ENCODE measurements at places on chromosomes 12 and 14. TPM values are rescaled to one million over a fixed set of nuclear protein-coding genes. Genes with fewer than 3 reads are reported as not detected.
A peak's percentile ranks its signal among the peaks of the same experiment; 100 is the strongest.

Gene TAS2R19
- 0.65 TPM for total RNA-seq

Gene DLK1
- 12.1 TPM for total RNA-seq

DNA sequence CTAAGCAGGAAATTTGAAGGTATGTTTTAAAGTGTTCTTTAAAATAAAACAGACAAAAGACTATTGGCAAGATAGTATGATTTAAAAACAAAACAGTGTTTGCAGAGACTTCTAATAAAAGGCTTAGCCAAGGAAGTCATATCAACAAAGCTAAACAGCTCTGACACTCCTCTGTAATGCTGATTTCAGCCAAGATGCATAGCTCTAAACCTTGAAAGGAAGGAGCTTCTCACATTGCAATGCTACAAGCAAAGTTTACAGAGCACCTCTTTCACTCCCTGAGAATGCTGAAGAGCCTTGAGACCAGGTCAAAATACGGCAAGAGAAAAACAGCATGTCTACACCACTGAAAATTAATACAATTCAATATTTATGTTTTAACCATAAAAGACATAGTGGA lies 51.8 kb downstream of the PARP11 start:
- DNase-seq: no peak

DNA sequence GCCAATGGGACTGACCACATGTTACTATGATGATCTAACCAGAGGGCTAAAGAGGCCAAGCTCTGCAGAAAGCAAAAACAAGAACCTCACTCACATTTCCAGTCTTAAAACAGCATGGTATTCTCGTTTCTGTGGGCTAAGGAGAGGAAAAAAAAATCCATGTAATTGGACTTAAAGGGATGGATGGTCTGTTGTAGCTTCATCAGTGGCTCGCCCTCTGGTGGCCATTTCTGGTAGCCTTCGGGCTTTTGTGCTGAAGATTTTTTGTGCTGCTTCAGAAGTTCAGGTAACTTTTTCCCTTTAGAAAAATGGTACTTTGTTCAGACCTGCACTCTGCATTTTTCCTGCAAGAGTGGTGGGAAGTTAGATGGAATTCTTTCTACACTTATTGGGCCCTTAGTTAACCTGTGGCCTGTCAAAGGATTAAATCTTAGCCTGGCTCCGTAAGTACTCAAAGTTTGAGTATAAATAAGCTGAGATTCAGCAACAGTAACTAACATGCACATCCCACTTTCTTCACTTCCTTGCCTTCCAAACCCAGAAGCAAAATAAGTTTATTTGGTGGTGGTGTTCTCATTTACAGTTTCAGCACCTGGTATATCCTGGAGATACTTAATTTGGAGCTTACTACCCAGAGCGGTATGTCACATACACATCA lies 22.3 kb downstream of the DCAF4 start:
- DNase-seq: peak; percentile 56

Gene MRPS35
- 79.9 TPM for total RNA-seq

DNA sequence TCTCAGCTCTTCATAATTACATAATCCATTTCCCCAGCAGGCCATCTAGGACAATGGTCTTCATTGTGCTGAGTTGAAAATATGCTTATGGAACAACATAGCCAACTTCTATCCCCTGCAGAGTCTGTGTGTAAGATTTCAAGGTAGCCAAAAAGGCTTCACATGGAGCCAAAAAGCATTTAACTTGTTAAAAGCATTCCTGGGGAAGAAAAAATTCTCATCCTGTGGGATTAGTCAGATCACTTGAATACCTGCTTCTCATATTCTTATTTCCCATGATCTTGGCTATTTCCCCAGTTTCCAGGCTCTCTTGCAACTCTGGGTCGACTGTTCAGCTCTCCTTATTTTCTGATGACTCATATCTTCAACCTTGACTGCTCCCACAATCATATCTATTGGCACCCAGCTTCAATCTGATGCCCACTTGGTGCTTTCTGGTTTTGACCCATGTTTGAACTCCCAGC lies 178.9 kb downstream of the KLHL28 start:
- no peak for DNase-seq

Gene ISM2
- not detected for total RNA-seq

DNA sequence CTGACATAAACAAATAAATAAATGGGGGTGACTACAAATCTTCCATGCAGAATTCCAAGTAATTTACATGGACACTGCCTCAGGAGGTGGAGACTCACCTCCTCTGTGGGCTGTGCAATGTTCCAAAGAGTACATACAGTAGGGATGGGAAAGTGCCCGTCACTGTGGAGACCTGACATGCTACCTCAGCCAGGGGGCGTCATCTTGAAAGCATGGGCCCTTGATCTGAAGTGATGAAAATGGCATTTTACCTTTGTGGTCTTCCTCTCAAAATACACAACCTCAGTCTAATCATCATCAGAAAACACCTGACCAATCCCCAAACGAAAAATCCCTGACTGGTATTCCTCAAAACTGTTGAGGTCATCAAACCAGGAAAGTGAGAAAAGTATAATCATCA lies 48.4 kb downstream of the ANAPC7 start:
- DNase-seq: no peak

GRCh38 chr12:65464930-65465329 lies 186.4 kb downstream of the MSRB3 start:
- DNase-seq: no peak

Gene ORMDL2
- total RNA-seq: 14.8 TPM

GRCh38 chr14:92597906-92598905 lies 84.6 kb downstream of the RIN3 start:
- no peak for DNase-seq

Gene RPL10L
- not detected for total RNA-seq

GRCh38 chr12:108361606-108362005 lies 22.5 kb upstream of the CMKLR1 start:
- DNase-seq: no peak

GRCh38 chr14:68376067-68376779 lies 416.6 kb downstream of the ZFP36L1 start:
- DNase-seq: no peak

DNA sequence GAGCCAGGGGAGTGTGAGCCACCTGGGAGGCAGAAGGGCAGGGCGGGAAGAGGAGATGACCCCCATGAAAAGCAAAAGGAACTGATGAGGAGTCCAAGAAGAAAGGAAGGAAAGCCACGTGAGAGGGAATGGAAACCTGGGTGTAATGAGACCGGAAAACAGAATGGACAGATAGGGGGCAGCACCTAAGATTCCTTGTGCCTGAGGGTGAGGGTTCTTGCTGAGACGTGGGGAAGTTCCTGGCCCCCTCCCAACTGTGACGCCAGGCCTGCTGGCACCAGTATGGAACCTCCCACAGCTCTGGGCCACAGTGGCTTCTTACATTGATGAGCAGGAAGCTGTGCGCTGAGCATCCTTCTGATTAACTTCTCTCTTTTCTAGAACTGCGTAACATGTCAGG lies 30.8 kb downstream of the TTC7B start:
- DNase-seq: no peak

Gene CTSG
- total RNA-seq: 0.82 TPM

Gene OTX2
- total RNA-seq: not detected

DNA sequence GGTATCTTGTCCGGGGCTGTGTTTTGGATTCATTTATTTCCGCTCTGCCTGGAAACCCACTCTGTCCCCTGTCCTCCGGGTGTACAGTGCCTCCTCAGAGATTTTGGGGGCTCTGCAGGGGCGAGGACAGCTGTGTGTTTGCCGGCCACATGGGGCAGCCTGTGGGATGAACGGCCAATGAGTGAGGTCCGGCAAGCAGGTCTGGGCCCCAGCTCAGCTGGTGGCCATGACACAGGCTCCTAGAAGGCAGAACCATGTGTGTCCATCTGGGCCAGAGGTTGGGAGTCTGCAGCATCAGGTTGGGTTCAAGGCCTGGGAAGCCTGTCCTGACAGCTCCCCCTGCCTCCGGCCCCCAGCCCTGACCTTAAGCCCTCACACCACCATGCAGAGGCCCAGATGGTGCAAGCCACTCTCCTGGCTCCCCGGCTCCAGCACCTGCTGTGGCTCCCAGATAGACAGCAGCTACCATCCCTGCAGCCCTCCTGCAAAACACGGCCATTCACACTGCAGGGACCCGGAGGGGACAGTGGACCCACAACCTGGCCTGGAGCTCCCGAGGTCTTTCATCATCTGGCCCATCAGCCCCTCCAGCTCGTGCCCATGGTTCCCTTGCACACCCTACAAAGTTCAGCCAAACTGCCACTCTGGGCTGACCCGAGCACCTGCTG lies 220.1 kb upstream of the C14orf180 start:
- DNase-seq: no peak

DNA sequence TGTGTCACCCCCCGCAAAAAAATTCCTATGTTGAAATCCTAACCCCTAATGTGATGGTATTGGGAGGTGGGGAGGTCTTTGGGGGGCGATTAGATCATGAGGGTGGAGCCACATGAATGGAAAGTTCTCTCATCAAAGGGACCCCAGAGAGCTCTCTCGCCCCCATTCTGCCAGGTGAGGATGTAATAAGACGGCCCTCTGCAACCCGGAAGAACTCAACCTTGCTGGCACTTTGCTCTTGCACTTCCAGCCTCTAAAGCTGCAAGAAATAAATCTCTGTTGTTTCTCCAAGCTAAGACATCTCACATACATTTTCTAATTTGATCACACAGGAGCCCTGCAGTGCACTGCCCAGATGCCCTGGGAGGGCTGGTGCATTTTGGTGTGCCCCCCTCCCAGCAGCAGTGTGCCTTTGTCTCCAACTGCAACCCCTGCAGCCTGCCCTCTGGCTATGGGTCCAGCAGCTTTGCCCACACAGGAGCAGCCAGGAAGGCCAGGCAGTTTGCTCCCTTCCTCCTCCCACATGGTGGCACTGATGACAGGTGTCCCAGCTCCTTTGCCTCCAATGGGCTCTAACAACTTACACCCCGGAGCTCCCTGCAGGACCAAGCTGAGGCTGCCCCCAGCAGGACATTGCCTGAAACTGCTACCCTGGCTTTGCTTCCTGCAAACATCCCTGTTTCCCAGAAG lies 59.3 kb downstream of the C14orf132 start:
- no peak for DNase-seq

- DNase-seq: no peak
Observed at GRCh38 chr12:28086521-28087155, 103.6 kb upstream of the CCDC91 start.

GRCh38 chr14:100293497-100294212 lies 12.6 kb downstream of the SLC25A29 start:
- peak; percentile 39 for DNase-seq

GRCh38 chr14:89303456-89304435 lies 113.3 kb downstream of the FOXN3 start:
- peak; percentile 29 for DNase-seq

GRCh38 chr12:113645603-113646002 lies 173.9 kb upstream of the LHX5 start:
- no peak for DNase-seq

Gene OSBPL8
- 60.1 TPM for total RNA-seq

- DNase-seq: no peak
Observed at GRCh38 chr12:42666671-42667243, 77.2 kb upstream of the PRICKLE1 start.

Gene FOS
- total RNA-seq: 71.1 TPM

GRCh38 chr14:67167420-67168109 lies 21.7 kb upstream of the GARIN2 start:
- DNase-seq: no peak

- DNase-seq: peak; percentile 40
Observed at GRCh38 chr12:39144613-39145061, 239.2 kb upstream of the CPNE8 start.

Gene IL23A
- not detected for total RNA-seq

DNA sequence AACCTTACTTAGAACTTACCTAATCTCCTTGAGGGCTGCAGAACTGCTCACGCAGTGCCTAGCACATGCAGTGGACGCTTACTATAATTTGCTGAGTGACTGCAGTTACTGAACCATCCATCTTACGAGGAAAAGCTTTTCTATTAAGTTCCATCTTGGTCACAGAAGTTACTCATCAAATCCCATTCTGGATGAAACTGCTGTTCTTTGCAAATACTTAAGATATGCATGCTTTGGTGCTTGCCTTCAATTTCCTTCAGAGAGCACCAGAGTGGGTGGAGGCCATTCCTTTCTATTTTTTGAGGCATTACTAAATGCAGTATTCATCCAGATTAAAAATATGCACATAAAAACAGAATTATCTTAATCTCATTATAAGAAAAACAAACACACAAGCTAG lies 17.7 kb upstream of the PELI2 start:
- no peak for DNase-seq

DNA sequence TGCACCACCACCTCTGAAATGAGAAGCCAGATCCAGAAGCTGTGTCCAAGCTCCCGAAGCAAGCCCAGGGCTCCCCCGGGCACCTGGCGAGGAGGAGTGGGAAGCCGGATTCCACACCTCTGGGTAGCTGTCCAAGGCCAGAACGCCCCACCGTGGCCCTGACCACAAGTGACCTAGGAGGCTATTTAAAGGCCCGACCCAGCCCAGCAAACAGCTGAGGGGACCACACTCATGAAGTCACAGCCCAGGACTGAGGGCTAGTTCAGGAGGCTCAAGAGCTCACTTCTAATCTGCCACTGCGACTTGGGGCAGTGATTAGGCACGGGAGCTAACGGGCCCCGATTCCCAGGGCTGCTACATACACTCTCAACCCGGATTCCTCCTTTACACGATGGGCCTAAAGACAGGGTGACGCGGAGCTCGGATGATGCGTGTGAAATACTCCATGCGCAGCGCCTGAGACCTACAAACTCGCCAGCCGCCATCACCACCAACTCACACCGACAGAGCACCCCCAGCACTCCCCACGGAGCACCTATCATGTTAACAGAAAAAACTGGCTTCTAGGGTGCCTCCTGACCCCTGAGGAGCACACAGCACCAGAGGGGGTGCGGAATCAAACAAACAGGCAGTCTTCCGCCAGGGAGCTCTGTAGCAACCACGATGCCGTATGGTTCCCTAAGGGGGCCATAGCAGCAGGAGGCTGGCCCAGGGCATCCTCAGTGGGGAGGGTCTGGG lies 84.0 kb upstream of the GPR68 start:
- no peak for DNase-seq

Gene ANO2
- 5.0 TPM for total RNA-seq

Gene MGP
- 84.9 TPM for total RNA-seq

GRCh38 chr12:109997393-109997792 lies 1.2 kb upstream of the GIT2 start:
- no peak for DNase-seq

DNA sequence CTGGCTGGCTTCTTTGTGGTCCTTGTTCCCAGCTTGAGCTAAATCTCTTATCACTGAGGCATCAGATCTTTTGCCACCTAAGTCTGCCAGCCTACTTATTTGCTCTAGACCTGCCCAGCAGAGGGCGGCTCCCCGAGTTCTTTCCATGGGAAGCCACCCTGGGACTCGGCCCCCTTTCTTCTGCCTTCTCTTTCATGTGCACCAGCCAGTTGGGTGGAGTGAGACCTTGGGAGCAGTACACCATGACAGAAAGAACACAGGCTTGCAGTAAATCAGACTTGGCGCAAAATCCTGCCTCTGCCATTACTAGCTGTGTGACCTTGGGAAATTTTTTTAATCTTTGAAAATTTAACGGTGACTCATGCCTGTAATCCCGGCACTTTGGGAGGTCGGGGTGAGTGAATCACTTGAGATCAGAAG lies 7.4 kb downstream of the SMAGP start:
- peak; percentile 56 for DNase-seq

Gene PTPRQ
- total RNA-seq: 0.04 TPM

Gene SLC10A1
- not detected for total RNA-seq

Gene MYL2
- 31,606 TPM for total RNA-seq

Gene GLT8D2
- 2.3 TPM for total RNA-seq

Gene TTC6
- total RNA-seq: not detected

GRCh38 chr12:75823475-75823874 lies 208.1 kb downstream of the PHLDA1 start:
- DNase-seq: no peak

Gene CCDC177
- not detected for total RNA-seq

- no peak for DNase-seq
Observed at GRCh38 chr12:131015581-131016337, 62.1 kb downstream of the ADGRD1 start.

GRCh38 chr14:101033006-101033405 lies 129.5 kb upstream of the RTL1 start:
- no peak for DNase-seq
